ENCODE measurements at places on chromosomes 7 and 10. TPM values are rescaled to one million over a fixed set of nuclear protein-coding genes. Genes with fewer than 3 reads are reported as not detected.

Gene NEUROG3
- total RNA-seq: 0.78 TPM

GRCh38 chr7:155169498-155170065 is 99.5 kb downstream of the HTR5A start:
- no peak for DNase-seq

DNA sequence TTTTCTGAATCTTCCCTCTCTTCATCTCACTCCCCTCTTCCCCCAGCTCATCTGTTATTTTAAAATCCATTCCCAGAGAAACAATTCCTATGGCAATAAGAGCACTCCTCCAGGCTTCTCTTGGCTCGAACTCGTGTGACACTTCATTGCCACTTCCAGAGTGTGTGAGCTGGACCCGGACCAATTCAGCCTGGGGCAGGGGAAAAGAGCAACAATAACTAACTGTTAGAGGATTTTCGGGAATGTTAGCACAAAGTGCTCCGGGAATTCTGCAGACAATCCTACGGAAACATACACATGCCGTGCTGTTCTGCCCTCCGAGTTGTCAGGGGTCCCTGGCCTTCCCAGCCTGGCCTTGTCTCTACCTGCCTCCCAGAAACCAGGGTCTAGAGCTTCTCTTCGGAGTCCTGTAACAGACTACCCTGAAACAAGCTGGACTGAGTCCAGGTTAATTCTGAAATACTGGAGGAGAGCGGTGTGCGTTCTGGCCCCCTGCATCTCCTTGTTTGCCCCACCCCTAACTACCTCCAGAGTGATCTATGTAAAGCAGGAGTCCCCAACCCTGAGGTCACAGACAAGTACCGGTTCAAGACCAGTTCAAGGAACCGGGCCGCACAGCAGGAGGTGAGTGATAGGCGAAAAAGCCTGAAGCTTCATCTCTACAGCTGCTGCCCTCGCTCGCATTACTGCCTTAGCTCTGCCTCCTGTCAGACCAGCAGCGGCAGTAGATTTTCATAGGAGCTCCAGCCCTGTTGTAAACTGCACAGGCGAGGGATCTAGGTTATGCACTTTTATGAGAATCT is 11.3 kb downstream of the COL26A1 start:
- DNase-seq: no peak

- no peak for DNase-seq
Observed at GRCh38 chr10:117534321-117535297, 7.9 kb upstream of the EMX2 start.

Gene PDGFA
- 57.5 TPM for total RNA-seq
